ENCODE measurements at places on chromosomes 13 and 19.

DNA sequence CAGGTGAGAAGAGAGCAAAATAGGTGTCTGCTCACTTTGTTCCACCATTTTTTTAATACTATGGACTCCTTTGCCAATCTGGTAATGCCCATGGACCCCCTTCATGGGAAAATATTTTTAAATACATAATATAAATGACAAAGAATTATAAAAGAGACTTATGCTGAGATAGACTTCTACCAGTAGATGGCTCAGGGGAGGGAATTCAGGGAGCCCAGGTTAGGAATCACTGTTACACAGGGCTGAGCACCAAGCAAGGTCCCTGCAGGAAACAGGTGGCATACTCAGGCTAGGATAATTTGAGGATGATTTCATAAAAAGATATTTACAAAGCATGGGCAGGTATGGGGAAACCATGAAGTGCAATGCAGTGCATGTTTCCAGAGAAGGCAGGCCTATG, 525.9 kb downstream of the FGF9 start:
- no peak for DNase-seq

- peak; percentile 8 for DNase-seq
These were observed 8.5 kb upstream of the LILRB3 start for GRCh38 chr19:54231077-54231931.

DNA sequence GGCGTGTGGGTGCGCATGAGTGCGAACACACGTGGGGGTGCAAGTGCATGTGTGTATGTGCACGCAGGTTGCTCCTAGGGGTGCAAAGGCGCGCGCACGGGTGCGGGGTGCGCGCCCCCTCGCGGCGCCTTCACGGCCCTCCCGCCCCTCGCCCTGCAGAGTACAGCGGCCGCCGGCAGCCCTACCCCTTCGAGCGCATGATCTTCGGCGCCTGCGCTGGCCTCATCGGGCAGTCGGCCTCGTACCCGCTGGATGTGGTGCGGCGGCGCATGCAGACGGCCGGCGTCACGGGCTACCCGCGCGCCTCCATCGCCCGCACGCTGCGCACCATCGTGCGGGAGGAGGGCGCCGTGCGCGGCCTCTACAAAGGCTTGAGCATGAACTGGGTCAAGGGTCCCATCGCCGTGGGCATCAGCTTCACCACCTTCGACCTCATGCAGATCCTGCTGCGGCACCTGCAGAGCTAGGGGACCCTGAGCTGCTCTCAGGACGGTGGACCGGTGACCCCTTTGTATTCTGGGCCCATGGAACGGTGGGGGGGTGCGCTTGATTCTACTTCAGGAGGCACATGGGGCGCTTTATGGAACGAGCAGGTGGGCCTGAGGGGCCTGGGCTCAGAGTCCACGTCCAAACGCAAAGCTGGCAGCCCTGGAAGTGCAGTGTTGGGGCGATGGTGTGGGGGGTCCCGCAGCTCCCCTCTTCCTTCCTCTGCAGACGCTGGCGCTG, 27.7 kb downstream of the TMEM161A start:
- no peak for DNase-seq

GRCh38 chr19:8206147-8207087, 2.8 kb upstream of the CERS4 start:
- DNase-seq: no peak

DNA sequence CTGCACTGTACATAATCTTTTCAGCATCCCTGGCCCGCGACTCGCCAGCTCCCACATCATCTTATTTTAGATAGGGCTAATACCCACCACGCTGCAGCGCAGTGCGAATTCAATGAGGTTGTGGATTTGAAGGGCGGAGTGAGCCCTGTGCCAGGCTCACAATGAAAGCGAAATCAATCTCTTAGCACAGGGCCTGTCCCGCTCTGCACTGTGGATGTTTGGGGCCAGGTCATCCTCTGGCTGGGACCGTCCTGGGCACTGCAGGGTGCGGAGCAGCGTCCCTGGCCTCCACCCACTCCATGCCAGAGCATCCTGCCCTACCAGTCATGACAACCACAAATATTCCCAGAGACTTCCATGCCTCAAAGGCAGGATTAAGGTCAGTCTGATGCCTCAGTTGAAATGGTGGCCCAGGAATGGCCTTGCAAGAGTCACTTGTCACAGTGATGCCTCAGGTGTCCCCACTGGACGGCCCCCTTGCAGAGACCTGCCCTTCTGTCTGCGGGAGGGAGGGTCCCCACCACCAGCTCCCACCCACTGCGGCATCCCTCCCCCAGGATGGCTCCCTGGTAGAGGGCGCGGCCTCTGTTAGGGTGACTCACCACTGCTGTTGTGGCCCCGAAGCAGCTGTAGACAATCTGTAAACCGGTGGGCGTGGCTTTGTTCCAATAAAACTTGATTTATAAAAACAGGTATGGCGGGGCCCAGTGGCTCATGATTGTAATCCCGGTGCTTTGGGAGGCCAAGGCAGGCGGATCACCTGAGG, 5.6 kb downstream of the UHRF1 start:
- no peak for DNase-seq

DNA sequence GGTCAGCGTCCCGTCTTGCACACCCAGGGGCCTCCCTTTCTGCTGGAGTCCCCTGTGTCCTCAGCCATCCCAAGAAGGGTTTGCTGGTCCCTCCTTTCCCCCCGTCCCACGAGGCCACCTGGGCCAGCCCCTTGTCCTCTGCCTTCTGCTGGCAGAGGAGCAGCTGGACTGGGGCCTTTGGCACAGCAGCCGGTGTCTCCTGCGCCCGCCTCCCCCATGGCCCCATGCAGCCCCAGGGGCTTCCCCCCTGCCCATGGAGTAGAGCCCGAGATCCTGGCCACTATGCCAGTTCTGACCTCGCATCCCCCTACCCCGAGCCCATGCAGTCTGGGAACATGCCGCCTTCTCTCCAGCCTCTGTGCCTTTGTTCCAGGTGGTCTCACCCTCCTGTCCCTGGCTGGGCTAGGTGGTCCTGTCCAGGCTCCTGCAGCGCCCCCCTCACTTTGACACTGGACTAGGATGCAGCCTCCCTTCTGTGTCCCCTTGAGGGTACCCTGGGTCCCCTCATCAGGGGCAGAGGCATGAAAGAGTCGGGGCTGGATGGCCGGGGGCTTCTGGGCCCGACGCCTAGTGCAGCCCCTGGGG, 5.7 kb upstream of the GARIN5A start:
- DNase-seq: no peak

- no peak for DNase-seq
These were observed 63.7 kb upstream of the IPO5 start for GRCh38 chr13:97889803-97890202.
